ENCODE measurements at places on chromosomes 4 and X.

- no peak for DNase-seq
Observed at GRCh38 chr4:77263247-77263646, 106.2 kb downstream of the CCNG2 start.

DNA sequence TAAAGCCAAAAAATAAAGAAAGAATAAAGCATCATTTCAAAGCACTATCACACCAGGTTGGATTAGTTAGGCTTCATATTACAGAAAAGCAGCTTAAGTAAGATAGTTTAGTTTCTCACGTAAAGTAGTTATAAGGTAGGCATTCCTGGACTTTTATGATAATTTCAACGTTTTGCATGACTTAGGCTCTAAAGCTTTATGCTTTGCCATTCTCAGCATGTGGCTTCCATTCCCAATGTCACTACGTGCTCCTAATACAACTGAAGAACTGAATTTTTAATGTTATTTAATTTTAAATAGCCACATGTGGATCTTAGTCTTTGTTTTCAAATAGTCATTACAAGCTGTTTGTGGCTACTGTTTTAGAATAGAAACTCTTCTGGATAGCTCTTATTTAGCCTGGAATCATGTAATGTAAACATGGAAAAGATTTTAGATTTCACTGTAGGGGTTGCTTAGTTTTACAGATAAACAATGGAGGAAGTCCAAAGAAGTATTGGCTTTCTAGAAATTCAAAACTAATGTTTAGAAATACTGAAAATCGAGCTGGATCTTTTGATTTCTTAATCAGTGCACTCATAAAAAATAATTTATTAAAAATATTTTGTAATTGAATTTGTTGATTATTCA, 710.0 kb downstream of the IL1RAPL1 start:
- no peak for DNase-seq

- DNase-seq: no peak
Observed at GRCh38 chr4:4995908-4996265, 23.4 kb downstream of the CYTL1 start.

GRCh38 chrX:155873188-155873587, 8.0 kb upstream of the VAMP7 start:
- DNase-seq: no peak

DNA sequence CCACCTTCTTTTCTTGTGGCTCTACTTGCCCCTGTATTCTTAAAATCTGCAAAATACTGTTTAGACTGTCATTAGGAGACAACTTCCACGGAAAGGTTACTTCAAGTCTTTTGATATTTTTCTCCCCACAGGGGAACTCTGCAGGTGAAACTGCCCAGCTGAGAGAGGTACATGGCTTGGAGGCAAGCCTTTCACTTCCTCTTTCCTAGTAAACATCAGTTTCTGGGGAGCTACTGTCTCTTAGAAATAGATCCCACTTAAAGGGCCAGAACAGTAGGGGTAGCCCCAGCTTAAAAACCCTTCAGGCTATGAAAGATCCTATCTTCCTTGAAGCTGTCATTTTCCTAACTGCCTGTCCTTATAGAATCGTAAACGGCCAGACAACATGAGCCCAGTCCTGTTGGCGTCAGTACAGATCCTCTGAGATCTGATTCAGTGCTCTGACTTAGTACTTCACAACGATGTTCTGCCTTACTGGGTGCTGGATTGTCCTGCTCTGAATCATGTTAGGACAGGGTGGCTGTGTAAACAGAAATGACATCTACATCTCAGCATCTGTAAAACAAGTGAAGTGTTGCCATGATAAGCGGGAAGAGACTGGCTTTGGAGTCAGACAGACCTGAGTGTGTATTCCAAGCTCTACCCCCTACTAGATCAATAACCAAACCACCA, 102.1 kb downstream of the ITIH6 start:
- DNase-seq: no peak

DNA sequence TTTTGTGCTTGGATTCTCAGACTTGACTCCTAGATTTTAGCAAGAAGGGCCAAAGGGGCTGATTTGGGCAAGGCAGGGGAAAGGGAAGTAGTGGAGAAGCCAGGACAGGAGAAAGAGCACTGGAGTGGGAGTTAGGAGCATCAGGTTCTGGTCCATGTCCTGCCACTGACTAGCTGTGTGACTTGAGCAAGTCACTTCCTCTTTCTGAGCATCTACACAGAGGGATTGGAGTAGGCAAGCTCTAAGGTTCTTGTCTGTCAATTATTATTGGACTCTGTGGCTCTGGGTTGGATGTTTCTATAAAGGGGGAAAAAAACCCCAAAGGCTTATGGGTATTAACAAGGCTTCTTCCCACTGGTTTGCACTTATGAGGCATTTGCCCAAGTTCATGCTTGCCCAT, 24.4 kb downstream of the PLAC1 start:
- DNase-seq: no peak

- no peak for DNase-seq
Observed at GRCh38 chr4:139438141-139438540, 15.8 kb upstream of the RAB33B start.

DNA sequence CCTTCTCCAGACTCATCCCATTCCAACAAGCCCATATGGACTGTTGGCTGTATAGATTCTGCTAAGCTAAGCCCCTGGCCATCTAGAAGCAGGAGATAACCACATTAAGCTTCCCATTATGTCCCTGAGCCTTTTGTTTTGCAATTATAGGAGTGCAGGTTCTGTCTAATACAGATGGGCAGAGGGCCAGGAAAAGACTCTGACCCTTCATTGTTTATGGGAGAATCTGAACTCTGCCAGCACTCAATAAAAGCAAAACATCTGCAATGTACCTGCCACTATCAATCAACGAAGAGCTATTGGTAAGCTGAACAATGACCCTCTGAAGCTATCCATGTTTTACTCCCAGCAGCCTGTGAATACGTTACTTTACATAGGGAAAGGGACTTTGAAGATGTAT, 207.3 kb upstream of the CLNK start:
- no peak for DNase-seq

- DNase-seq: no peak
Observed at GRCh38 chr4:103073792-103074438, 2.6 kb downstream of the SLC9B2 start.

DNA sequence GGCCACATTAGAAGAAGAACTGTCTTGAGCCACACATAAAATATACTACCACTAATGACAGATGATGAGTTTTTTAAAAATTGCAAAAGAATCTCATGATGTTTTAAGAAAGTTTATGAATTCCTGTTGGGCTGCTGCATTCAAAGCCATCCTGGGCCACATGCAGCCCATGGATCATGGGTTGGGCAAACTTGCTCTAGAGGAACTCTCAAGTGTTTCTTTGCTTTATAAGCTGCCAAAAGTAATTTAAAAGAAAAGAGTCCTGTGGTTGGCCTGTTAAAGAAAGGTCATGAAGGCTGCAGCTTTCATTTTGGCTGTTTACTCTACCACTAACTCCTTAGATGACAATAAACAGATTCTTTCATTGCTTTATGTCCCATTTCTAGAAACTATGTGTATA, 218.2 kb downstream of the SCFD2 start:
- no peak for DNase-seq

- DNase-seq: no peak
Observed at GRCh38 chr4:48065587-48066052, 49.0 kb downstream of the NIPAL1 start.

DNA sequence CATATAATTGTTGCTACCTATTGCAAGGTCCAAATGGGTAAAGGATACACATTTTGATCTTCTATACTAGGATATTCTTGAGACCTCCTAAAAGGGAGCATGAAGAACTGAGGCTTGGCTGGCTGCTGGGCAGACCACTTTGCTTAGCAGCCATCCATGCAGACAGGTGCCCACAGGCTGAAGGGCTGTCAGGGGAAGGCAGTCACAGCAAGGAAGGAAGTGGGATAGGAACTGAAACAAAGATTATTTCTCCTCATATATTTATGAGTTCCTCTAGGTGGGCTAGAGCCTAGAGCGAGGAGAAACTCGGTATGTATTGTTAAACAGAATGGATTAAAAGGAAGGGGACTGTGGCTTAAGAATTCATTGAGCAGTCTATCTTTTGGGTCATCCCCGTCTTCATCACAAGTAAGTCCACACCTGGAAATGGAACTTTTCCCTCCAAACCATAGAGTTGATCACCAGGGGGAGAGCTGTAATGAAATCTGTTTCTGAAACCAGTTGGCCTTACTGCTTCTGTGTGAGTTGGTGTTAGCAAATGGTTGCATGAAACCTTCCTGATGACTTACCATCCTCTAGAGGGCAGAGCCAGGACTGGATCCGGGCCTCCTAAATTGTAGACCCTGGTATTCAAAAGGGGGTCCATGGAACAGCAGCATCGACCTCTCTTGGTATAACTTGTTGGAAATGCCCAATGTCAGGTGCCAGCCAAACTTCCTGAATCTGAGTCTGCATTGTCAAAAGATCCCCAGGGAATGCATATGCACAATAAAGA, 42.3 kb downstream of the AFF2 start:
- DNase-seq: no peak

- DNase-seq: no peak
Observed at GRCh38 chrX:37824491-37825214, 22.7 kb downstream of the DYNLT3 start.

- DNase-seq: no peak
Observed at GRCh38 chr4:68145261-68145660, 15.6 kb upstream of the TMPRSS11F start.

DNA sequence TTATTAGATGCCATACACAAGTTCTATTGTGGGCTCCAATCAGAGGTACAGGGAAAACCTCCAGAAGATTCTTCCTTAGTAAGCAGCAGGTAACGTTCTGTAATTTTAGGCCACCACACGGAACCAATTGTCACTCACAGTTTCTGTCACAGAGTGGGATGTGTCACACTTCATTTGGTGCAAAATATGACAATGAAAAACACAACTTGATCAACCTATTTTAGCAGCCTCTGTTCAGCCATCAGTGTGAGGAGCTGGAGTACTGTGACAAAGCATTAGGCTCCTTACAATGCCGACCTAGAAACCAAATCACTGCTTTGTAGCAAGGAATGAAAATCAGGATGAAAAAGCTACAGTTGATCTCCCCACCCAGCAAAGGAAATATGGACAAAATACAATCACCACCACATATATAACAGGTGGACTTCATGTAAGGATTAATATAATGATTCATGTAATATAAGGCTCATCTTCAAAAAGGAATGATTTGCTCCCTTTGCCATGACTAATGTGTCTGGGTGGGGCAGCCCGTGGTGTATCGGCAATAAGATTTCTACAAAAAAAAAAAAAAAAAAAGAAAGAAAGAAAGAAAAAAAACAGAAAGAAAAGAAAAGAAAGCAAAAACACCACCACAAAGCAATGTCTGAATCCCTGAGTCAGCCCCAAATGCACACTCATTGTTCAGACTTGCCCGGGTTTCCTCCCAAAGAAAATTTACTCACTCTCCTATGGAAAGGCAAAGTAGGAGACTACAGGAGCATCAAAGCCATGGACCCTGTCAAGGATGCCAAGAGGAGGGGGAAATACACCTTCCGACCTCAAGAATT, 36.0 kb downstream of the SLC9A7 start:
- no peak for DNase-seq

GRCh38 chr4:171676555-171677215, 136.5 kb upstream of the GALNTL6 start:
- DNase-seq: no peak

- no peak for DNase-seq
Observed at GRCh38 chrX:925094-925493, 287.4 kb downstream of the CRLF2 start.

DNA sequence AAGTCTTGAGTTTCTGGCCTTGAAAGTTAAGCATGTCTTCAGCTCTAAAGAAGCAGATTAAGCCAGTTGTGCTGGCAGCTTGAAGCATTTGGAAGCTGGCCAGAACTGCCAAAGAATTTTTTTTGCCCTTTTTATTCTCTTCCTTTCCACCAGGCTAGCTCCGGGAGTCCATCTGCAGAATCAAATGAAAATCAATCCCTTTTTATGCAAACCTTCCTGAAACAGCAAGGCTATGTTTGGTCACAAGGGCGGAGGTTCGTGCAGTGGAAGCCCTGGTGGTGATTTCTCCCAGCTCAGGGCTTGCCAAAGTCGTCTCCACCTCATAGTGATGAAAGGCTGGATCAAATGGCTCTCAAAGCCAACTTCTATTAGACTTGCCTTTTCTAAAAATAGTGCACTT, 21.6 kb upstream of the C4orf54 start:
- DNase-seq: no peak

- DNase-seq: no peak
Observed at GRCh38 chr4:115110191-115111181, 2.9 kb downstream of the NDST4 start.

DNA sequence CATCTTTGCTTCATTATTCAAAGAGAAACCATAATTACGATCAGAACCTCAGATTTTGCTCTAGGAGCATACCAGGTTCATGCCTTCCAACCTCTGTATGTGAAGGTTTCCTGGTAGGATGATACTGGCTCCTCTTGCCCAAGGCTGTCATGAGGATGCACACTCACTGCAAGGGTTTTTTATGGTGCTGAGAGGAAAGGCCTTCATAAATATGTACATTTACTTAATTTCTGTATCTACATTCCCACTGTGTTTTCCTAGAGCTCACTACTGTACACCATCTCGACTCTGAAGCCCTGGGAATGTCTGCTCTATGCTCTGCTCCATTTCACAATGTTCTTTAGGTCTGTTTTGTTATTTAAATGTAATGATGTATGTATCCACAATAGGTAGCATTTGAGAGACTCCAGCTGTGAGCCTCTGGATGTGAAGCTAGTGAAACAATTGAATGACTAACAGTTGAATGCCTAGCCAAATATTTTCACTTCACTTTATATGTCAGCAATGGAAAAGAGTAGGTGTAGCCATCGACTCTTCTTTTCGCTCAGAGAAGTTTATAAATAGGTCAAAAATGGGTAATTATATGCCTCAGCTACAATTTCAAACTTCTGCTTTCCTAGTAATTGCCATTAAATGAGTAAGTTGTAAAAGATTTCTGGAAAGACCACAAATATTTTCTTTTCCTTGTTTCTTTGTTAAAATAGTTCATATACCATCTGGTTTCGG, 228.0 kb downstream of the PALLD start:
- peak; percentile 37 for DNase-seq

GRCh38 chr4:47561331-47561730, 76.3 kb downstream of the ATP10D start:
- DNase-seq: no peak

DNA sequence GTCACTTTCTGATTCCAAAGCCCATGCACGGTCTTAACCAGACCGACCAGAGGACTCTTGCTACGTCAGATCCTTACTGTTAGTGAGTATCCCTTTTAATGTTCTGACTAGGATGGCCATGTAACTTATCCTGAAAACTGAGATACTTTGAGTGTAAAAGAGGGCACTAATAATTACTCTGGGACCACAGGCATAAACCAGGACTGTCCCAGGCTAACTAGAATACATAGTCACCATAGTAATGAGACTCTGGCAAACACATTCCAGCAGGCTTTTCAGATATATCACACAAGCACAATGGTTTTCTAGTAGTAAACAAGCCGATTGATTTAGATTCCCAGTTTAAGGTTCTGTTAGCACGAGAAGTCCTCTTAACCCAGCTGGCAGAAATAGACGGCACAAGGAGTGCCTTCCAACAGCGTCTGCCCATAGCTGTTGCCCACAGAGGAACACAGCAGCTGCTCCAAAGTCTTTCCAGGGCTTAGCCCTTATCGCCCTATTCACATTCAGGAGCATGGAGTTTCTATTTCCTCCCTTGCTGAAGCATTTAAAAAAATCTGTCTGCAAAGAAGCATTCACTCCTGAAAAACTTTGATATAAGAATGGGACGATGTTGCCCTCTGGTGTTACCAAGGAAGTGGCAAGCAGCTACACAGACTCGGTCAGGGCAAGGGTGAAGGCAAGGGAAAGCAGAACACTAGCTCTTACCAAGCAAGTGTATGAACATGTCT, 92.4 kb downstream of the CXCL13 start:
- DNase-seq: peak; percentile 17
